SJSA1 (cell line): ENCODE measurements at places on chromosomes 7 and 10.

- DNase-seq, result no peak
Observed at GRCh38 chr7:79008786-79009185, 444.7 kb downstream of the MAGI2 start.

GRCh38 chr10:121527690-121528089 lies 70.6 kb downstream of the FGFR2 start:
- no peak for DNase-seq

DNA sequence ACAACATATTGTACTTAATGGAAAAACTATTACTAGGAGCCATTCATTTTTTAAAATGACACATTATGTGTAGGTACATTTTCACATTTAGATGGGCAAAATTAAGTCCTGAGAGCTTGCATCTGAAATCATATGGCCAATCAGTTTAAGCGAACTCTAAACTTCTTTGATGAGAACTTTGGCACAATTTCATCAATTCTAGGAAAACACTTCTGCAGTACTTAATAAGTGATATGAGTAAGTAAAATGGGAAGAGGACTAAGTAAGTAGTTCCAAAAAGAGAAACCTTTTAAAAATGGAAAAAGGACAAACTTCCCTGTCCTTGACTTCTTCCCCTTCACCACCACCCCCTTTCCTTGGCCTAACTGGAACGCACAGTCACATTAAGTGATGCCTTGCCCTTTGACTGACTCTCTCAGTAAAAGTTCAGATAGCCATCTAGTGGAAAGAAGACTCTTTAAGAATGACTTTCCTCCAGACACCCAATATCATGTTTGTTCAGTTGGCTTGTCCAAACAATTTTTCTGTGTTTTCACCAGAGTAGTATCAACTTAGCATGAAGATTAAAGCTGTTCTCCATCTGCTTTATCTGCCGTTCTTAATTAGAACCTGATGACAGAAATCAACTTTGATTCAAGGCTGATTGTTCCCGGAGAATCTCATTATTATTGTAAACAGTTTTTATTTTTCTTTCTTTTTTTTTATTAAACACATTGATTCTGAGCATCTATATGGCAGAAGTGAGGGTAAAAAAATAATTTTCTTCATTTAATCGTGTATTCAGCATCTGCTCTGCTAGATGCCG lies 45.1 kb downstream of the CNNM2 start:
- DNase-seq, result no peak

DNA sequence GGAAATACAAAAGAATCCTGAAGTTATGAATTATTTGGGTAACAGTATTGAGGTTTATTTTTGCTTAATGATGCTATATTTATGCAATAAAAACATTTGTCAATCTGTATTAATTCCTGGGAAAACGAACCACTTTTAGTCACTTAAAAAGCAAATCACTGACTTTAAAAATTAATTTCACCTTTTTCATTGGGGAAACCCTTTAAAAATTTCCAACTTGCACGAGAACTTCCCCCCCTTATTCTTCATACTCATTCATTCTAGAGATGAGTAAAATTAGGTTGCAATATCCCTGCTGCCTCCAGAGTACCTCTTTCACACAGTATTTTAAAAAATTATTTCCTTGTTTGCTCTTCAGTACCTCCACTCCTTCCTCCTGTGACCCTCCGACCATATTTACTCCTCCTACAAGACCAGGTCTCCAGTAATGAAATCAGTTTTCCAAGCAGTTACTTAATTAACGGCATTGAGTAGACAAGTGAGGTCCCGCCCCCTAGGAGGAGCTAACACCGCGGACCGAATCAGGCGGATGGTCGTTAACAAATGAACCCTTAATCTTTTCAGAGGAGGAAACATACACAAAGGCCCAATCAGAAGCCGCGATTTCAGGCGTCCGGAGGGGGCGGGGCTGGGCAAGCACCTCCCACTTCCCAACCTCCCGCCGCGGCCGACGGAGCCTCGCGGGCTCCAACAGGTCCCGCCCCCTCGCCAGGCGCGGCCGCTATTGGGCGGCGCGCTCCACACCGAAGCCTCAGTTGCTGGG lies 465 bp upstream of the TRIM24 start:
- DNase-seq, result peak; percentile 96

DNA sequence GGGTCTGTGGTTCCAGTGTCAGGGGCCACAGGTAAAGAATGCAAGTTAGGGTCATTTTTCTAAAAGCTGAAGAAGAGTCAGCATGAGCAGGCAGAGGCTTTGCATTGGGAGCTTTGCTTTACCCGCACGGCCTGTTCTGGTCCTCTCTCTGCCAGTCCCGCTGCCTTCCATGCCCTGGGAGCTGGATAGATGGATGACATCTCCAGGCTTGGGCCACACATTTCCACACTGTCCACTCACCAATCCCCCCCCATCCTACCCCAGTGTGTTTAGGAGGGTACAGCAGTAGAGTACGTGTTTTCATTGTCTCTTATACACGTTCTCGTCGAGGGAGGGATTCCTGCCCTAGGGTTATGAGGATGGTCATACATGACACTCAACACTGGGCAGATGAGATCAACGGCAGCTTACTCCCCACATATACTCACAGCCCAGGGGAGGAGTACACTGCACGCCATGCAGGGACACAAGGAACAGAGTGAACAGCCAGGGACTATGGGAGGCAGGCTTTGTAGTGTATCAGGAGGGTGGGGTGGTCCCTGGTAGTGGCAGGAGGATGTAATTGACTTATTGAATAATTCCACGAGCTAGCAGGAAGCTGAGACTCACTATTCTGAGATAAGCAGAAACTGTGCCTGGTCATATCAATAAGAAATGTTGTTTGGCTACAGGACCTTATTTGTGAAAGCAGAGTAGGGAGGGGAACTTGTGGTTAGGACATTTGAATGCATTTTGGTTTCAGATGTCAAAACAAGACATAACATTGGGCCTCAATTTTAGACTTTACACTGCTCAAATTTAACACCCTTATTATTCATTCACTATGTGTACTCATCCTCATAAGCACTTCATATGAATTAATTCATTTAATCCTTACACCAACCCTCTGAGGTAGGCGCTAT lies 36.6 kb downstream of the PLPP4 start:
- DNase-seq, result no peak

GRCh38 chr7:149261316-149261828 lies 624 bp upstream of the ZNF783 start:
- no peak for DNase-seq

GRCh38 chr7:143042159-143042789 lies 9.9 kb upstream of the OR6V1 start:
- peak; percentile 92 for DNase-seq

DNA sequence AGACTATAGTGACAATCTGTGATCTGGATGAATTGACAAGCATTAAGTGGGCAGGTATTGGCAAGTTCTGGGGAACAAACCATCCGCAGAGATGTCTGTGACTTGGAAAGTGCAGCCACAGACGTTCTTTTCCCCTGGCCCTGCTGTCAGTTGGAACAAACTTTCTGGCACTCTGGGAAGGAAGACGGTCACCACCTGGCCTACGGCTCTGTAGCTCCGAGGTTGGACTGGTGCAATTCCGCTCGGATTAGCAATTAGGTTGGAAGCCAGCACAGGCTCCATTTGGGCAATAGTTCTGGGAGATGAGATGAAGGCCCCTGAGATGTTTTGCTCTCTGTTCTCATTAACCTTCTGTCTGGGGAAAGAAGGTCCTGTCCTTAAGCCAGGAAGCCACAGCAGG lies 437.5 kb downstream of the CALN1 start:
- no peak for DNase-seq

DNA sequence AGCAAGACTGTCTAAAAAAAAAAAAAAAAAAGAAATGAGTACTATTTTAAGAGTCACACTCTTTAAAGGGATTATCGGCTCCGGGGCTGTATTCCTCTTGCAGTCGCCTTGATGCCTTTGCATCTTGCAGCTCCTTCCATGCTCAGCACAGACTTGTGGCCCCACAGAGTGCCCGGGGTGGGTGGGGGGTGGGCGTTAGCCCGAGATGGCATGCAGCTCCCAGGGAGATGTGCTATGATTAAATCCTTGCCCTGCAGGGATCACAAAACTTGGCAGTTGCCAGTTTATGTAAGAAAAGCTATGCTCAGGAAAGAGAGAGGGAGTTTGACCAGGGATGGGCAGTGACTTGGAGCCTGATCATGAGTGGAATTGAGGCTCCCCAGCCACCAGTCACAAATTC lies 81.9 kb downstream of the CCDC3 start:
- DNase-seq, result no peak

DNA sequence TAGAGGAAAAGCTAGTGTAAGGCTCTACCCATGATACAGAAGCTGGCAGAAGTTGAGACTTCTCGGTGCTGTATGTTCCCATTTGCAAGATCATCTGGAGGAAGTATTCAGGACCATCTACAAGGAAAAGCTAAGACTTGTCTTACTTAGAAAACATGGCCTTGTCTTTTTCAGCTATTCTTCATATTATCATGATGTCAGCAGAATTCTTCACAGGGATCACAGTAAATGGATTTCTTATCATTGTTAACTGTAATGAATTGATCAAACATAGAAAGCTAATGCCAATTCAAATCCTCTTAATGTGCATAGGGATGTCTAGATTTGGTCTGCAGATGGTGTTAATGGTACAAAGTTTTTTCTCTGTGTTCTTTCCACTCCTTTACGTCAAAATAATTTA lies 79.6 kb upstream of the SCIN start:
- no peak for DNase-seq

- no peak for DNase-seq
Observed at GRCh38 chr7:142188846-142189245, 69.0 kb downstream of the PRSS58 start.

DNA sequence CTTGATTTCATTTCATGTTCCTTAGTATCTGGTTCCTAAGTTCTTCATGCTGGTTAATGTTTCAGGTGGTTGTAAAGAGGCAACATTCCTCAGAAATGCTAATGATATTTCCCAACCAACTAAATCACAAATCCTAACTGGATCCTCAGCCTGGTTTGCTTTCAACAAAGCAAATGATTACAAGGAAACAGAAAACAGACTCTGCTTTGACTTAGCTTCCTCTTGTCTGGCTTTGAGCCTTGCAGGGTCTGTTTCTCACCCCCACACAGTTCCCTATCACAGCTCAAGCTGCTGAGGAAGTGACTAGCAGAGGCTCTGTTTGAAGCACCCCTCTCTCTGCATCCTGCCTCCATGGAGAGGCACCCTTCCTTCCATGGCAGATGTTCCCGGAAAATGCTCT lies 130.2 kb upstream of the CTTNBP2 start:
- DNase-seq, result no peak

DNA sequence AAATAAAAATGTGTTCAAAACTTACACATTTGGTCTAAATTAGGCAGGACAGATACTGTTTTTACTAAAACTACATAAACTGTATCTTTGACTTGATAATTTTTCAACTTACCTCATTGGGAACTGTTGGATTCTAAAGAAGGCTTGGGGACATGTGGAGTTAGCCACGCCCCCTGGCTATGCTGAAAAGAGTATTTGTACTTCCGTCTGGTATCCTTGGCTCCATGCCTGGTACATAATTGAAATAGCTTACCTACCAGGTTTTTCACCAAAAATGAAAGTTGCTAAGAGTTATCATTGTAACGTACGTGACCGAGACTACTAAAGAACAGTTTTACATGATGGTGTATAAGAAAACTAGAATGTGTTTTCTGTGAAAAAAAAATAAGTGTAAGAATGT lies 604.8 kb upstream of the IGFBP3 start:
- peak; percentile 12 for DNase-seq

GRCh38 chr10:61355211-61355610 lies 98.0 kb downstream of the TMEM26 start:
- DNase-seq, result no peak

DNA sequence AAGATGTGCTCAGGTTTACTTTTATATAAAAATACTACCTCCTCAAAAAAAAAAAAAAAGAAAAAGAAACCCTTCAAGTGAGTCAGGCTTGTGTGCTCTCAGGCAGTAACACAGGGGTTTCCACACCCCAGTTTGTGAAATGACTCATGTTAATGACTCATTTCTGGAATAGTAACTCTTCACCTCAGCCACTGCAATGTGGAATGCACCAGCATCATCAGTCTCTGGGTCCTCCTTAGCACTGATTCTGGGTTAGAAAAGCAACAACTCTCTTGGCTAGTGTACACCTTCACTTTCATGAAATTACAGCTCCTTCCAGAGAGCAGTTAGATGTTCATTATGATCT lies 110.6 kb downstream of the EMX2 start:
- peak; percentile 62 for DNase-seq

GRCh38 chr10:95536017-95536416 lies 25.2 kb downstream of the SORBS1 start:
- DNase-seq, result no peak

DNA sequence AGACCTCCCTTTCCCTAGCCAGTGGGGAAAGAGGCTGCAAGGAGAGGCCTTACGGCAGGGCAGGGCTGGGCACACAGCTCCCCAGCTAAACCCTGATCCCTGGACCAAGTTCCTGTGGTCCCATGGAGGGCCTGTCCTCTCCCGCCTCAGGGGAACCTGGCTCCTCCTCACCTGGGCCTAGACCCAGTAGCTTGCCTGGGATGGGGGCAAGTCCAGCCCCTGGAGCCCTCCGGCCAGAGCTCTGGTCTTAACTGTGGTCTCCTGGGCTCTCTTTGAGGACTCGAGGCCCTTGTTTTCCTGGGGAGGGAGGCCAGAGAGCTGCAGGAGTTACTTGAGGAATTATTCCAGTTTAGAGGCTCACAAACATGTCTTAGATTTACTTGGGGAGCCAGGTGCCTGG lies 1.5 kb downstream of the ZP3 start:
- no peak for DNase-seq

- DNase-seq, result no peak
Observed at GRCh38 chr7:34011017-34011695, 105.8 kb downstream of the BMPER start.

DNA sequence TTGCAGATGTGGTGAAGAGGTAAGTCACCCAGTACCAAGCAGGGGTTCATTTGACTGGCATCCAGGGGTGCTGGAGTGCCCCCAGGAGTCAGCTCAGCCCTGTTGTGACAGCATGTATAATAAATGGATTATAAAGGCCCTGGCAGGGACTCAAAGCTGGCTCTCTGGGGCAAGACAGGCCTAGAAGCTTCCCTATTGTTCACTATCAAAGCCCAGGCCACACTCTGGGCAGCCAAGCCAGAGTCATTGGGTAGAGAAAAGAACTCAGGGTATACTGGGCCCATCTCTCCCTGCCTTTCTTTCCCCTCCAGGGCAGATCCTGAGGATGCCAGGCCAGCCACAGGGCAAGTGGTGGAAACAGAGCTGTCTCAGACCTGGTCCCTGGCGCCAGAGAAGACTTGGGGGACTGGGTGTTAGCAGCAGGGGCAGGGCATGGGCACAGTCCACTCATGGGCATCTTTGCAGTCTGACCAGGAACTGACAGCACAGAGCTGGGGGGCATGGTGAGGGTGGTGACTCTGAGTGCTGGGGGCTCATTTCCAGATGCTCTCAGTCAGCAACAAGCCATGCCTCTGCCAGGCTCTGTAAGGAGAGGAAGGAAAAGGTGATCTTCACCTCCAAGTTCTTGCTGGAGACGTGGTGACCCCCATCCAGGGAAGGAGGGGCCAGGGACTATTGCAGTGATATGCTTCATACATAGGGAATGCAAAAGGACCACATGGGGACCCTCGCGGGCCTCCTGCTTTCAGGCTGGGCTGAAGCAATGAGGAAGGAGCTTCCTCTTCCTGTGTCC lies 11.7 kb downstream of the RBP3 start:
- no peak for DNase-seq

- no peak for DNase-seq
Observed at GRCh38 chr7:148481971-148482626, 108.5 kb upstream of the C7orf33 start.

- no peak for DNase-seq
Observed at GRCh38 chr7:88635149-88635548, 124.4 kb upstream of the ZNF804B start.
